Vagina (tissue), 2 donors: ENCODE measurements at places on chromosomes 13 and 19.

DNA sequence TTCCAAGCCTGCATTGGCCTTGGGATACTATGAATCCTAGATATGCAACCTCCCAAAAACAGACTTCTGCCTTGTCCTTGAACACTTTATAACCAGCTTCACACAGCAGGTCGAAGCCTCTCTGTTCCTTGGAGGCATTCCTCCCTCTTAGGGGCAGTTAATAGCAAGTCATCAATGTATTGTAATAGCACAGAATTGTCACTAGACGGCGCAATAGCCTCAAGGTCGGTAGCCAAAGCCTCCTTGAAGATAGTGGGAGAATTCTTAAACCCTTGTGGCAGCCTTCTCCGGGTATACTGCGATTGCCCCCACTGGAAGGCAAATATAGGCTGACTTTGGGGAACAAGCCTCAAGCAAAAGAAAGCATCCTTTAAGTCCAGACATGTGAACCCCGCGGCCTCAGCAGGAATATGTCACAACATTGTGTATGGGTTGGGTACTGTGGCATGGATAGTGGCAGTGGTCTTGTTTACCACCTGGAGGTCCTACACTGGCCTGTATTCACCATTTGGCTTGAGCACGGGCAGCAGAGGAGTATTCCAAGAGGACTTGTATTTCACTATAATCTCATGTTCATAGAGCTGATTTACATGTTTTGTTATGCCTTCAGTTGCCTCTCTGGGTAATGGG, 61.1 kb downstream of the ZNF431 start:
- DNase-seq, result no peak

GRCh38 chr13:105139380-105140285, 1395.8 kb downstream of the EFNB2 start:
- DNase-seq, result no peak

DNA sequence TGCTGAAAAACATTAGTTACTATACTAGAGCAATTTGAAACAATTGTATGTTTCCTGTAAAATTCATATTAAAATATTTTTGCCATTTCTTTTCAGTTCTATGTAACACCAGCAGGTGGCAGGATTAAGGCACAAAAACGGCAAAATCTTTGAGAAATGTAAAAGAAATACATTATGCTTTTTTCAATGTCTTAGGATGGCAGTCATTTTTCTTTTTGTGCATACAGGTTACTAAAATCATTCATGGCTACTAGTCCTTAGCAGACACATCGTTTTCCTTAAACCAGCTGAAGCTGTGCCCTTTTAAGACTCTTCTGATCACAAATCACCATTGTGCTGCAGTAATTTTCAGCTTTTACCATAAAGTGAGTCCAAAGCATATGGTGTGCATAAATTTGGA, 800.7 kb upstream of the SLITRK5 start:
- DNase-seq, result no peak

DNA sequence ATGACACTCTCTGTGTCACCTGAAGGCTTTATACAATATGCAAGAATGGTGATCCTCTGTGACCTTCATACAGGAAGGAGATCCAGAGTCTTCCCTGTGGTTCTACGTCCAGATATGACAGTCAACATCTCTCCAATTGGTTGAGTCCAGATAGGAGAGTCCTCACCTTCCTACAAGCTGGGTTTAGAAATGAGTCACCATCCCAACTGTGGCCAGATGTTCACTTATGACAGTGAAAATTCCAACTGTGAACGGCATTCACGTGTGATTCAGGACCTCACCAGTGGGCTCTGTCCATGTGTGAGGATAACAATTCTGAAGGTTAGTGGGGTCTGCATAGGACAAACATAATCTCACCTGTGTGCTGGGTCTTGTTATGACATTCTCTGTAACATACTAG, 52.5 kb upstream of the ZNF728 start:
- DNase-seq, result no peak

DNA sequence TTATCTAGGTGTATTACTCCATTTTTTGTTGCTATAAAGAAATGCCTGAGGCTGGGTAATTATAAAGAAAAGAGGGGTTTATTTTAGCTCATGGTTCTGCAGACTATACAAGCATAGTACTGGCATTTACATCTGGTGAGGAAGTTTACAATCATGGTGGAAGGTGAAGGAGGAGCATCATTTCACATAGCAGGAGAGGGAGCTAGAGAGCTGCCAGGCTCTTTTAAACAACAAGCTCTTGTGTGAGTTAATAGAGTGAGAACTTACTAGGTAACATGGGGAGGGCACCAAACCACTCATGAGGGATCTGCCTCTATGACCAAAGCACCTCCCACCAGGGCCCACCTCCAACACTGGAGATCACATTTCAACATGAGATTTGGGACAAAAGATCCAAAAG, 221.7 kb upstream of the GPC6 start:
- no peak for DNase-seq

GRCh38 chr13:80217614-80218456, 123.1 kb downstream of the SPRY2 start:
- DNase-seq, result no peak

- no peak for DNase-seq
These were observed 9.1 kb downstream of the FEM1A start for GRCh38 chr19:4800591-4801081.

- no peak for DNase-seq
These were observed 21.8 kb upstream of the PLEKHF1 start for GRCh38 chr19:29643361-29643935.

- DNase-seq, result no peak
These were observed 3.6 kb upstream of the HAS1 start for GRCh38 chr19:51727349-51727880.

DNA sequence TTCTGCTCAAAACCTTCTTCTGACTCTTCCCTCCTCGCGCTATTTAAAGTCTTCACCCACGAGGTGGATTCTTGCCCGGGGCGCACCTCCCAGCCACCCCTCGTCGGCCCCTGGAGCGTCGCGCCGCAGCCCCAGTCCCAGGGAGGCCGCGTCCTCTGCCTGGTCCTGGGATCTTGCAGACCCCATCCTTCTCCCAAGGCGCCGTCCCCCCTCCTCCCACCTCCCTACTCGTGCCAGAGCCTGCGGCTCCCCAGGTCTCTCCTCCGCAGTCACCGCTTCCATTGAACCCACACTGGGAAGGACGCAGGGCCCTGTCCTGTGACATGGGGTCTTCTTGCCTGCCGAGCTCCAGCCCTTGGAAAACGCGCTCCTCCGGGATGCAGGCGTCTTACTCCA, 486 bp downstream of the ZNF808 start:
- DNase-seq, result no peak

- no peak for DNase-seq
These were observed 2.1 kb downstream of the PNMA8C start for GRCh38 chr19:46426506-46427162.

DNA sequence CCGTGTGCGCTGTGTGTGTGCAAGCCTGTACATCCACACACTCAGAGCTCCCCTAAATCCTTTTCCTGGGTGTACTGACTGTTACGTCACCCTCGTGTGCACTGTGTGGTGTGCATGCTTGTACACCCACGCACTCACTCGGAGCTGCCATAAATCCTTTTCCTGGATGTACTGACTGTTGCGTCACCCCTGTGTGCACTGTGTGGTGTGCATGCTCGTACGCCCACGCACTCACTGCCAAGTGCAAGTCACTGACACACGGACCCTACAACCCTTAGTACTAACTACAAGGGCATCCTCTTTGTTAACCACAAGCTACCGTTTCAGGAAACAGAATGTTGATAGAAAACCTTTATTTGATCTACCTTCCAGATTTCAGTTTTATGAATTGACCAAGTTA, 983.4 kb downstream of the EFNB2 start:
- DNase-seq, result no peak
